Psoas muscle (tissue), 8 donors: ENCODE measurements at places on chromosomes 3 and 15. TPM values are rescaled to one million over a fixed set of nuclear protein-coding genes. Genes with fewer than 3 reads are reported as not detected.
A peak's percentile ranks its signal among the peaks of the same experiment; 100 is the strongest.

DNA sequence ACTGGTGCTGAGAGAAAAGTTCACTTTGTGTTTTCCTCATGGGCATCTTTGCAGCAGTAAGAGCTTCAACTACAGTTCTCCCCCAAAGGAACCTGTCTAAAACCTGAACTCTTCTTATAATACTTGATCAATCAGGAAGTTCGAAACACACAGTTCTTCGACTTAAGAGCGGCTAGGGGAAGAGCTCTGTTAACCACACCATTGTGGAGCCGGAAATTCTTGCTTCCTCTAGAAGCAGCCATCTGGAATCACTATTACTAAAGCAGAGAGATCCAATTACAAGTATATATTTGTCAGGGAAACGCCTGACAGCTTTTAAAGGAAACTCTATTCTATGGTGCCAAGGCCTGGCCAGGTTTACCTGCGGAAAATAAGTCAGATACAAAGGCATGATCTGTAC, 337.3 kb upstream of the CBLB start:
- no peaks in the 10 kb centered on the region for H3K36me3 ChIP-seq
- H3K4me1 ChIP-seq = peaks cover 21% of the 10 kb centered on the region
- DNase-seq = no peak
- peak overlapping the region; percentile 38 for H3K4me3 ChIP-seq
- H3K27me3 ChIP-seq = no peaks in the 10 kb centered on the region
- peak overlapping the region; percentile 57 for H3K27ac ChIP-seq

DNA sequence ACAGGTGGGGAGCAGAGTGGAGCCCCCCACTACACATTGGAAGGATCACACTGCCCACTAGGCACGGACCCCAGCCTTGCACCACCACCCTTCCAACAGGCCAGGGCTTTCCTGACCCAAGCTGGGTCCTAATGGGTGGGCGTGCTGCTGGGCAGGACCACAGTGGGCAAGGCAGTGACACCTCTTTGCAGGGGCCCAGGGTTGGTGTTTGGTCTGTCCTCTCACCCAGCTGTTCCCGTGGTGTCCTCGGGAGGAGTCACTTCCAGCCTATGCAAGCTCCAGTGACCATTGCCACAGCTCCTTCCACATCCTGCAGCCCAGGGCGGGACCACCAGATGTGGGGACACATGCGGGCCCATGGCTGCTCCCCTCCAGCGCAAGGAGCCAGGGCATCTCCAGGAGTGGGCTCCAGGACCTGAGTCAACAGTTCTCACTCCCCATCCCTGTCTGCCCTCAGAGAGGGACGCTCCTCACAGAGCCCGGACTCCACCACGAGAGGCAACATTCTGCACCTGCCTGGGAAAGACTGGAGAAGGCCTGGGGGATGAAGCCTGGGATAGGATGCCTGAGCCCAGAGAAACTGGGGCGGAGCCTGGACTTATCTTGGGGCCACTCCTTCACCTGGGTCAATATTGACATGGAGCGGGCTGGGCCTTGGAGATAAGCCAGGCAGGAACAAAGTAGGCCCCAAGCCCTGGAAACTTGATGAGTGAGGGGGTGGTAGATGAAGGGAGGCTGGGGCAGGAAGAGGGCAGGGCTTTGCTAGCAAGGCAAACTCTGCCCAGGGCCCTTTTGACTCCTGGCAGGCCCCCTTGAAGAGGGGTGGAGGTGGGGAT, 3.9 kb upstream of the VILL start:
- no peaks in the 10 kb centered on the region for H3K36me3 ChIP-seq
- DNase-seq = no peak
- H3K27me3 ChIP-seq = no peaks in the 10 kb centered on the region
- H3K27ac ChIP-seq = no peak overlapping the region

DNA sequence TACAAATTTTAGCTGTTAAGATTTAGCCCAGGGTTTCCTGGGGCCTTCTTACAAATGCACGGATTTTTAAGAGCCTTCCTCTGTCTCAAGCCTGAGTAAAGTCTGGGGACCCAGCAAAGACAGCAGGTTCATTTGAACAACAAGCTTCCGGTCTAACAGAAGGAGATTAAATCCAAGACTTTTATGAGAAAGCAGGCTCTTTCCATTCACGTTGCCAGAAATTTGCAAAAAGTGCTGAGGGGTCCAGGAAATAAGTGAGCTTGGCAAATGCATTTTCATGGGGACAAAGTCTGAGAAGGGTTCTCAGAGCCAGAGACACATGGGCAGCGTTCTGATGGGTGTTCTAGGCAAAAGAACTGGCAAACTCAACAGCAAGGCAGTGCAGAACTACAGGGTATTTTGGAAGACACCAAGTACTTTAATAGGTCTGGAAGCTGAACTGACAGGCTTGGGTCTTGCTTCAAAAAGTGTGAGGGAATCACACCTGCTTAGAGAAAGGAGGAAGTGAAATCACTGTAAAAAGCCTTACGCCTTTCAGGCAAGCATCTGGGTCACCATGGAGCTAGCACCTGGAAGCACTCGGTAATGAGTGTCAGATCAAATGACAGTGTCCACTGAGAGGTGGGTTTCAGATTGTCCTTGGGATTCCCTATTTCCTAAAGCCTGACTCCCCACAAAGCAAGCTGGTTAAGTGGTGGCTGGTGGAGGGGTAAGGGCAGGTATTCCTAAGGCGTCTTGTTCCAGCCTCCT, 115.8 kb upstream of the ARHGEF3 start:
- no peak overlapping the region for H3K27ac ChIP-seq
- H3K27me3 ChIP-seq = no peaks in the 10 kb centered on the region
- H3K4me3 ChIP-seq = no peak overlapping the region
- H3K4me1 ChIP-seq = peaks cover 19% of the 10 kb centered on the region
- no peaks in the 10 kb centered on the region for H3K36me3 ChIP-seq

- H3K27ac ChIP-seq = no peak overlapping the region
- H3K36me3 ChIP-seq = no peaks in the 10 kb centered on the region
- no peak overlapping the region for H3K4me3 ChIP-seq
- peaks cover 14% of the 10 kb centered on the region for H3K4me1 ChIP-seq
- no peak for DNase-seq
- H3K27me3 ChIP-seq = no peaks in the 10 kb centered on the region
Observed at GRCh38 chr3:58234516-58234931, 3.1 kb upstream of the ABHD6 start.

DNA sequence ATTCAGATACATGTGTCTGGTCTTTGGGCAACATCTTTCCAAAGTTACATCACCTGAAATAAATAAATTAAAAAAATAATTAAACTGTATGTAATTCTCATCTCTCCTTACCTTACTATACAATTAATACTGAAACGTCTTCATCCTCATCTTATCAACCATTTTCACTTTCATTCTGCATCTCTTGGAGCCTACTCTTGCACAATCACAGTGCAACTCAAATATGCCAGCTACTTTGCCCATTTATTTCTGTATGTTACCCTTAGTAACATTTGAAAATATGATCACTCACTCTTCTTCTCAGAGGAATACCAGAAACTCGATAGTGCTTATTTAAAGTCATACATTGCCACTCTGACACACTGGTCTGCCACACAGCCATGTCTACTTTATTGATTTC, 1357.1 kb upstream of the CADM2 start:
- no peak overlapping the region for H3K4me3 ChIP-seq
- no peak overlapping the region for H3K27ac ChIP-seq
- H3K27me3 ChIP-seq = no peaks in the 10 kb centered on the region
- no peak for DNase-seq
- no peaks in the 10 kb centered on the region for H3K4me1 ChIP-seq
- no peaks in the 10 kb centered on the region for H3K36me3 ChIP-seq

DNA sequence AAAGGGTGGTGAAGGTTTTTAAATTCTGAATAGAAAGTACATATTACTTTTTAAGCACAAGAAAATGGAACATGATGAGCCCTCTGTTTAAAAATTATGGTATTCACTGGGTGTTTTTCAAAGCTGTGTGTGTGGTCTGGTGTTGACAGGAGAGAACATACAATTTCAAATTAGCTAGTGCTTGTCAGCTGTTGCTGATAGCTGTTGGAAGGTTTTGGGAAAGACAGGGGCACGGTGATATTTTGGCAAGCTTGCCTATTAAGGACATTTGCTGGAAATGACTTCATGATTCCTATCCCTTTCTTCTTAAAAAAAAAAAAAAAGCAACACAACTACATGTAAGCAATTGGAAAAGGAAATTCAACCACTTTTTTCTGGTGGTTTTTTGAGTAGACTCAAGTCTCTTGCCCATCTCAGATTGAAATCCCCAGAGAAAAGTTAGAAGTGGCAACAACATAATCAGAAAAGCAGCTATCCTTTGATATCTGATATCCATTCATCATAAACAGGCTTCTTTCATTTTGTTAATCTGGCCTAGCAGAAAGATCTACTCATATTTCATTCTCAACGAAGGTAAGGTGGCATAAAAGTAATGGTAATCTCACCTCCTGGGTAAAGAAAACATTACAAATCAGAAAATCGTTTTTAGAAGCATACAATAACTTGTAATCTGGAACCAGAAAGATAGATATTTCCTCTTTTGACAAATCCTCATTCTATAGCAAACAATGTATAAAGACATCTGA, 130.0 kb downstream of the RBMS3 start:
- H3K27me3 ChIP-seq = no peaks in the 10 kb centered on the region
- H3K36me3 ChIP-seq = no peaks in the 10 kb centered on the region
- H3K4me3 ChIP-seq = no peak overlapping the region
- no peak overlapping the region for H3K27ac ChIP-seq
- no peak for DNase-seq

- DNase-seq = no peak
- no peaks in the 10 kb centered on the region for H3K27me3 ChIP-seq
- no peaks in the 10 kb centered on the region for H3K36me3 ChIP-seq
Observed at GRCh38 chr15:82966671-82967071, 14.2 kb upstream of the HOMER2 start.

GRCh38 chr3:69499899-69500421, 114.1 kb upstream of the FRMD4B start:
- H3K4me3 ChIP-seq = no peak overlapping the region
- peak; percentile 48 for DNase-seq
- no peaks in the 10 kb centered on the region for H3K4me1 ChIP-seq

DNA sequence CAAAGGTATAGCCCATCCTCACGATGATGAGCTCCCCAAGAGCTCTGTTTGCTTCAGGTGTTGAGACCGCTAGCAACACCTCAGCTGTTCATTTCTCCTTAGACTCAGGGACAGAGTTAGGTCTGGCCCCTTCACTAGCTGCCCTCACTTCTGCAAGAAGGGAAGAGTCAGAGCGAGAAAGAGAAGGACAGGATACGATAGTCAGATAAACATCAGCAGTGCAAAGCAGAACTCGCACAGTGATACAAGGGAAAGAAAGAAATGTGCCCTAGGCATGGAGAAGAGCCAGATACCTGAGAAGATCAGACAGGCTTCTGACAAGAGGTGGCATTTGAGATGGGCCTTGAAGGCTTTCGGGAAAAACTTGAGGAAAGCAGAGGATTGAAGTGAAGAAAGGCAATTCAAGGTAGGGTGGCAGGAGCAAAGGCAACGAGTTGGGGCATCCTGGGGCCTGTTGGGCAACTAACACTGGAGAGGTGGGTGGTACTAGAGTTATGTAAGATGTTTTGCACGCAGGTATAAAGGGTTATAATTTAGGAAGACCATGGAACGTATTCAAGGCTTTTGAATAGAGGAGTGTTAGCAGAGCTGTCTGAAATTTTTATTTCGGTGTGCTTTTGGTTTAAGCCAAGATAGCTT, 106.0 kb downstream of the PGPEP1L start:
- no peak overlapping the region for H3K27ac ChIP-seq
- H3K4me1 ChIP-seq = no peaks in the 10 kb centered on the region
- DNase-seq = no peak
- H3K27me3 ChIP-seq = no peaks in the 10 kb centered on the region

- H3K36me3 ChIP-seq = no peaks in the 10 kb centered on the region
- H3K27ac ChIP-seq = peak overlapping the region; percentile 50
- peak; percentile 23 for DNase-seq
- H3K27me3 ChIP-seq = no peaks in the 10 kb centered on the region
- H3K4me1 ChIP-seq = peaks cover 57% of the 10 kb centered on the region
- no peak overlapping the region for H3K4me3 ChIP-seq
Observed at GRCh38 chr3:129829640-129830039, 63.9 kb downstream of the TMCC1 start.

DNA sequence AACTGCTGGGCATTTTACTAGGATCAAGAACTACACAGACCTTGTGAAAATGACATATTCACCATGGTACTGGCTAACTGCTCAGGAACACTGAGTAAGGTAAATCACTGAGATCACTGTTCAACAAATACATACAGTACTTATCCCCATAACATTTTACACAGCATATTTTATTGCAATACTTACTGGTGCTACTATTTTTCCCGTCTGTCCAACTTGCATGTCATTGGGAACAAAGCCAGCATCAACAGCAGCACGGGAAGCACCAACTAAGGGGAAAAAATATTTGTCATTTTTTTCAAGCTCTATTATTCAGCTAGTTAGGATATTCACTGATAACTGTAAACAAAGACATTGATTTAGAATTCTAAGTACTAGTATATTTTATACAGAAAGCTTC, 37.0 kb downstream of the ETFA start:
- H3K36me3 ChIP-seq = peaks cover 92% of the 10 kb centered on the region
- no peak for DNase-seq
- H3K27me3 ChIP-seq = no peaks in the 10 kb centered on the region

DNA sequence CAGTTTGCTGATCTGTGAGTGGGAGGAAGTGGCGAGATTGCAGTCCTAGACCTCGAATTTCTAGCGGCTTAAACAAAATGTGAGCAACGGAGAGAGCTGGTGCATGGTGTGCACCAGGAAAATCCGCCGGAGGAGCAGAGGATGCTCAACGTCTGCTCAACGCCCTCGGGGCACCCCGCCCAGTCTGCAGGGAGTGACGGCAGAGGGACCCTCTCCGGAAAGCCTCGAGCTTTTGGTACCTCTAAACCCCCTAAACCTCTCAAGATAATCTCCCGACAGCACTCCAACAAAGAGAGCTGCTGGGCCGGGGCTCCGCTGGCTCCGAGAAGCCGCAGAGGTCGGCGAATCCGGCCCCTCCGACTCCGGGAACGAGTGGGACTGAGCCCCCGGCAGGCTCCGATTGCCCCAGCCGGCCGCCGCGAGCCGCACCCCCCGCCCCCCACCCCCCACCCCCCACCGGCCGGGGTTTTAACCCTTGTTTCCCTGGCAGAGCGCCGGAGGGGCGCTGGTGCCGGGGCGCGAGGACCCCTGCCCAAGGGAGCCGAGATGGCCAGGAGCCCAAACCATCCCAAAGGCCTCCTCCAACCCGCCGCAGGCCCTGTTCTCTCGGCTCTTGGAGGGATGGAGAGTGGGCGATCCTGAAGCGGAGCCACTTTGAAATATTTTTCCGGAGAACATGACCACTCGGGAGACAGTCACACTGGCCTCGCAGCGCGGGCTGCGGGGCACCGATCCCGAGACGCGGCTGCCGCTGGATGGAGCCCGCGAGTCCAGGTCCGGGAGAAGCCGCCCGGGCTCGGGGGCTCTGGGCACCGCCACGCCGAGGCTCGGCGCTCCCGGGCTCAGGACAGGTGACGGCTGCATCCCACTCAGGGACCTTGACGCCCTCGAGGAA, 1.5 kb downstream of the MEGF11 start:
- peaks cover 4% of the 10 kb centered on the region for H3K27me3 ChIP-seq
- H3K4me1 ChIP-seq = peaks cover 12% of the 10 kb centered on the region
- DNase-seq = peak; percentile 72
- H3K4me3 ChIP-seq = peak overlapping the region; percentile 67

The GOLGA6A gene
- total RNA-seq = not detected

The SLC51B gene
- total RNA-seq = not detected

The CLDN18 gene
- total RNA-seq = not detected

The ACAD9 gene
- total RNA-seq = 23.9 TPM

The ATG3 gene
- 38.7 TPM for total RNA-seq
